T1000 (cell line): ENCODE measurements at places on chromosomes 6 and 20.

DNA sequence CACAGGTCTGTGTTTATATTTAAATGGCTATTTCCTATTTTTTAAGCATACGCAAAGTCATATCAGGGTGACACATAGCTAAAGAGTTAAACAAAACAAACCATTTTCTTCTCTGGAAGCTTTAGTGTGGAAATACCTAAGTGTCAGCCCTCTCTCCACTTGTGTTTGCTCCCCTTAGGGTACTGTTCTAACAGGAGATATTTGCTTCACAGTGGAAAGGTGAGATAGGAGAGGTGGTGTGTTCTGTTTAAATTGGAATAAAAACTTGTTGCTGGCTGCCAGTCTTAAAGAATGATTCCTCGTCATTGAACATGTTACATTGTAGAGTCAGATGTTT, 18.9 kb downstream of the PHACTR2 start:
- no peak for DNase-seq

- no peak for DNase-seq
These were observed 34.9 kb downstream of the UQCC2 start for GRCh38 chr6:33676416-33677142.

DNA sequence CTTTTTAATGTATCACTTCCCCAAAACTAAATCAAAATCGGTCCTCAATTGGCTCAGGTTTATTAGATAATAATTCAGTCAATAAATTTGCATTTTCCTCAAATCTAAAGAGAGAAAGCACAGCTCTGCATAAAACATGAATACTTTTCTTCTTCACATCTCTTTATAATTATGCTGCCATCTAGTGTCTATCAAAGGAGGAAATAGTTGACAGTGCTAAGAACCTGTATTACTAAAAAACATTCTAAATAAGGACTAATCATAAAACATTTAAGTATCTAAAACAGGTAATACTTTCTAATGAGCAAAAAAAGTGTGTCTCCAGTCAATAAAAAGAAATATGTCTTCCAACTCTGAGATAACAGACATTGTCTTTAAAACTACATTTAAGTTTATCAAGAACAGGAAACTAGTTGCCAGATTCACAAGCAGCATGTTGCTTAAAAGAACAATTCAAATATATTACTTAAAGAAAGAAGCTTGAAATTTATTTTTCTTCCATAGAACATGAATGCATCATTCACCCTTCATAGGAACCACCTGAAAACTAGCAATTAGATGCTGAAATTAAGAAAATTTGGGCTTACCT, 56.5 kb upstream of the DST start:
- no peak for DNase-seq

DNA sequence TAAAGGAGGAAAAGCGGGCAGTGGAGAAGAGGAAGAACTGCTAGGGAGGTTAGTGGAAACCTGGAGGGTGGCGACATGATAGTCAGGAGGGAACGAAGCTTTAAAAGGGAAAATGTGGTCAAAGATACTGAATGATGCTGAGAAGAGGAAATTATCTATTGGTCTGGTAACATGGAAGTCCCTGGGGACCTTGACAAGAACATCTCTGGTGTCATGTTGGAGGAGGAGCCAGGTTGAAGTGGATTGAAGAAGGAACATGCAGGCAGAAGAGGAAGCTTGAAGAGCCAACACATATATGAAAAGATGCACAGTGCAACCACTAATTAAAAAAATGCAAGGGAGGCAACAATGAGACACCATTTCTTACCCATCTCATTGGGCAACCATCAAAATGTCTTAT, 251.9 kb upstream of the RNF24 start:
- no peak for DNase-seq

DNA sequence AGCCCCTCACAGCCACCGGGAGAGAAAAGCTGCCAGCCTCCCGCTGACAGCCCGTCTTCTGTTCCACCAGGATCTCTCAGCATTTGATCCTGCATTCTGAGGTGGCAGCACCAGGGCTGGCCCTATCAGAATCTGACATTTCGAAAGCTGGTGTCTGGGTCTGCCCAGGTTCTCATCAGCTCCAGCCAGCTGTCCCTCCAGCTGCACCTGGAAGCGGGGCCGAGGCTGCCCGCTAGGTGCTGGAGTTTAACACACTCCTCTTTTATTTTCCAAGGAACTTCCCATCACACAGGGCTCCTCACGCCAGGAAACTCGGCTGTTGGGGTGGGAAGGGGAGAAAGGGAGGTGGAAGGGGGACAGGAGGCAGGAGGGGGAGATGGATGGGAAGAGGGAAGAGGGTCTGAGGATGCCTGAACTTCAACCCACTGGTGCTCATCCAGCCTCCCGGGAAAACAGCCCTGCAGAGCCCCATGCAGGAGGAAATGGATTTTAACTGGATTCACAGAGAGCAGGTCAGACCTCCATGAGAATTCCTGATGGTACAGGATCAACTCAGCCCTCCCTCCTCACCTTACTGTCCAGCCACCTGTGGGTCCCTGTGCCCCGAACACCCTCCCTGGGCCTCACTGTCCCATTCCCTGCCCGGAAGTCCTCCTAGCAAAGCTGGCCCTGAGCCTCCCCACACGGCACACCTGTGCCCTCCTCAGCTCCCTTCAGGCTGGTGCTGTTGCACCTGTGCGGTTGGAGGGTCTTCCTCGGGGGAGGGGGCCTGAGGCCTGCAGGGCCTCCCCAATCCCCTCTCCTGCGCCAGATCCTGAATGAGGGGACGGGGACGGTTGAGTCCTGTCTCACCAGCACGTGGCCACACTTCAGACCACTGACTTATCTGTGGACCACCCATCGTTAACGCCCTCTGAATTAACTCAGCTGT, 3.9 kb upstream of the LSM14B start:
- no peak for DNase-seq
